ENCODE measurements at places on chromosomes 3 and 15.

DNA sequence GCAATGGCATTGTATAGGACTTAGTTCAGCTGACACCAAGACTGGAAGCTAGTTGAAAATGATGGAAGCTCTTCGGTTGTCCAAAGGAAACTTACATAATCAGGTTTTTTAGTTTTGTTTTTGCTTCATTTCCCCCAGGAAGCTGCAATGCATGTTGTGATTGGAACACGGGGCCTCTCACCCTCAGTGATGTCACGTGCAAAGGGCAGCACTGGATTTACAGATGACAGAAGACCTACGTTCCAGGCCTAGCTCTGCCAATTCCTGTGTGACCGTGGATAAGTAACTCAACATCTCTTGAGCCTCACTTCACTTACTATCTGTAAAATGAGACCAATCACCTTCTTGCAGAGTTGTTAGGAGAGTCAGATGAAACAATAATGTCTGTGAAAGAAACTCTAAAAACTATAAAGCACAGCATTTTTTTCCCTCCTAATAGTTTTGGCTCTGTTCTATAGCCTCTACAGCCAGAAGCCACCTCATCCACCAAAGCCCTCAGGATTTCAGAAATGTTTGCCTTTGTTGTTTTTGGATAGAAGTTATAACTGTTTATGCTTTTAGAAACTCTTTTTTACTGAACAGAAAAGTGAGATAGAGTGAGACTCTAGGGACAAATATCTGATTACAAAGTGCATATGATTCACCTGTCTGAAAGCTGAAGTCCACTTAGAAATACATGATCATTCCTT lies 4.6 kb downstream of the RBSN start:
- DNase-seq, result no peak

GRCh38 chr15:48425051-48425450 lies 93.8 kb downstream of the DUT start:
- DNase-seq, result no peak

- DNase-seq, result no peak
Observed at GRCh38 chr3:72185549-72186399, 400.8 kb upstream of the PROK2 start.

GRCh38 chr3:149909923-149910322 lies 60.8 kb downstream of the PFN2 start:
- DNase-seq, result no peak

- DNase-seq, result no peak
Observed at GRCh38 chr15:64247535-64247905, 84.7 kb upstream of the PPIB start.

DNA sequence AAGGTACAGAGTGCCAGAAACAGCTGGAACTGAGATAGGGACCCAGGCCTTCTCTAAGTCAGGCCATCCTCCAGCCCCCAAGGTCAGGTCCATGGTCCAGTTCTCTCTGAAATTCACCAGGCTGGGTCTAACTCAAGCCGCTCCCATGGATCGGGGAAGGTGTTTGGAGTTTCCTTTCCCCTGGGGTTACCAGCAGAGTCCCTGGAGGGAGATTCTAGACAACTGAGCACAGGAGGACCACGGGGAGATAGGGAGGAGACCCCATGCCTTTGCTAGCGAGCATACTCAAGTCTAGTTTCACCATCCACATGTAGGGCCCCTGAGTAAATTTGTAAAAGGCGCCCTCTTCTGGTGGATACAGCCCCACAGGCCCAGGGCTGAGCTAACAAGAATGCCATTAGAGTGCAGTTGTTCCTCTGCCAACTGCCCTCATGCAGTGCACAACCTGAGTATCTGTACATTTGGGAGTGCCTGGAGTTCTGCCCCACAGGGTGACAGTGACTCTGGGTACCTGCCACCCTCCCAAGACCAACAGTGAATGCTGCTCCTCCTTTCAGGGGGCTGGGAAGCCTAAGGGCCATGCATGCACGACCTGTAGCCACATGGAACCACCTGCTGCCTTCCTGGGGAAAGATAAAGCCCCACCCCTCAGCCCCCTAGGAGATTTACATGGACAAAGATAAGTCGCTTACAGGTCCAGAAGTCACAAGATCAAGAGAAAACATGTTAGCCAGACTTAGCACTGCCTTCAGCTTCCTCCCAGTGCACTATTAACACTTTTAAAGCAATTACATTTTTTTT lies 89.0 kb downstream of the IQSEC1 start:
- peak; percentile 78 for DNase-seq

DNA sequence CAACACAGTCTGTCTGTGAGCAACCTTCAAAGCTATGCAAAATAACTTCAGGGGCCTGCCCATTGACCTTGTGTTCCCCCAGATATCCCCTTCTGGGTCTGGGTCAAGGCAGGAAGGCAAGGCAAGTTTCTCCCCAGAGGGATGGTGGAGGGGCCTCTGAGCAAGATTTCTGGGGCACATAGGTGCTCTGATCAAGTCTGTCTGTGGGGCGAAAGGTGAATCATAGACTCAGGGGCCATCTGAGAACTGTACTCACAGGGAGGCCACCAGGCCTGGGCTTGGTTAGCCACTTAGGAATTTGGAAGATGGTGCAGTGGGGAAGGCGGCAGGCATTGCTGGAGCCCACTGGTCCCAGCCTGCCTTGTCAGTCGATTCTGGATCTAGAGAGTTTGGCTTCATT lies 92.4 kb downstream of the MINAR1 start:
- no peak for DNase-seq

GRCh38 chr3:18679238-18679637 lies 254.1 kb upstream of the SATB1 start:
- DNase-seq, result no peak

GRCh38 chr15:64635499-64636495 lies 139.6 kb downstream of the RBPMS2 start:
- DNase-seq, result peak; percentile 43

DNA sequence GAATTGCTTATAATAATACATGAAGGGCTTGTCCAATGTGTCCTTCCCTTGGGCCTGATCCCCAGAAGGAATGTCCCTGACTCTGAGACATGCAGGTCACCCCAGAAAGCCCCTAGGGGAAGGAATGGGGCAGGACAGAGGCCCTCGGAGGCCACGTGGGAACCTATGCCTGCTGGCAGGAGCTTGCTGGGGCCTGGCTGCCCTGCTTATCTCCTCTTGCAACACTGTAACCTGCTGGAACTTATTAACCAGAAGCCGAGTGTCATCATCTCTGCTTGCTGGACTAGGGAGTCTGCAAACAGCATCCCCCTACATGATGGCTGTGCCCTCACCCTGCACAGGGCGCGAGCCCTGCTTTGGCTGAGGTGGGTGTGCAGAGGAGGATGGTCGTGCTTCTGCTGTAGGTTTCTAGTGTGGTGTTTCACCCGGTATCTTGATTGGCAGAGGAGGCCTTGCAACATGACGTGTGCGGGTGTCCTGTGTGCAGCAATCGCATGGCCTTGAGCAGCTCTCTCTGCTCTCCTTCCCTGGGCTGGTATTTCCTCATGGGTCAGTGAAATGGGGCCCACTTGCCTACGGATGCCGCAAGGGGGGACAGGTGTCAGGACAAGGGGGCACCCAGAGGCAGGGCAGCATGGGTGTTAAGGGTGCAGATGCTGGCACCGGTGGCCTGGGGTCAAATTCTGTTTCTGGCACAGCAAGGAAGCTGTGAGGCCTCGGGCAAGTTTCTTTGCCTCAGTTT lies 5.0 kb downstream of the CHST13 start:
- DNase-seq, result peak; percentile 42

- no peak for DNase-seq
Observed at GRCh38 chr3:122188737-122189136, 5.3 kb downstream of the CASR start.

- no peak for DNase-seq
Observed at GRCh38 chr3:55078876-55079275, 151.0 kb upstream of the LRTM1 start.

DNA sequence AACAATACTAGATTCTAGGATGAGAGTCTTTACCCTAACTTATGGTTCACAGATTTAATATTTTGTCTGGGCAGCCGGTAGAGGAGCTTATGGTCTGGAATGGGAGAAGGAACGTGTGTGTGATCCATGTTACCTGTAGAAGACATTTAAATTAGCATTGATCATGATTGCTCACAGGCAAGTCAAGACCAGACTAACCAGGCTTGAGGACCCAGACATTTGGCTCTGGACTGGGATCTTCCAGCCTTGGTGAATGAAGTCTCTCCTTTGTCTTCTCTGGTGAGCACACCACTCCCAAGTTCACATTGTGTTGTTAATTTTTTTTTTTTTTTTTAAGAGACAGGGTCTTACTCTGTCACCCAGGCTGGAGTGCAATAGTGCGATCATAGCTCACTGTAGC lies 11.7 kb downstream of the ABHD2 start:
- no peak for DNase-seq

GRCh38 chr3:11641683-11642430 lies 1.9 kb downstream of the VGLL4 start:
- DNase-seq, result peak; percentile 39

DNA sequence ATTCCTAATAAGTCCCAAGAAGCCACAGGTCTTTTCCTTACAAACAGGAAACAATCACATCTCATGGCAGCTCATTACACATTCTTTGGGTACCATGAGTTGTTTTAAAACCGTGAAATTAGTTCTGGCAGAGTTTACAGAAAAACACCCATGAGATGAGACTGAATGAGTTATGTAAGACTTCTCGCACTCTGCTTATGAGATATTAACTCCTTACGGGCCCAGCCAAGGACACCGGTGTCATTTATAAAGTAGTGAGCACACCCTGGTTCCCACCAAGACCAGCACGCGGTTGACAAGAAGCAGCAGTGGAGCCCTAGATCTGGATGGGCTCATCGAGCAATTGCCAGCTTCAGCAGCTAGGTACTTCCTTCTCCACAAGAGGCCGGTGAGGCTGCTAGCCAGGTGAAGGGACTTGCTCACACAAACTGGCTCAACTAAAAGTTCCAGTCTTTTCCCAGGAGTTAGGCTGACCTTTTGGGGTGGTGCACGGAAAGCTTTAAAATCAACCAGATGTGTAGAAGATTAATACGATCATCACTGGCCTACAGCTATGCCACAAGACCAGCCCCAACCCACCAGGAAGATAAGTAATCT lies 318.6 kb upstream of the ICE2 start:
- no peak for DNase-seq

GRCh38 chr3:172228036-172228415 lies 188.6 kb downstream of the FNDC3B start:
- DNase-seq, result no peak

DNA sequence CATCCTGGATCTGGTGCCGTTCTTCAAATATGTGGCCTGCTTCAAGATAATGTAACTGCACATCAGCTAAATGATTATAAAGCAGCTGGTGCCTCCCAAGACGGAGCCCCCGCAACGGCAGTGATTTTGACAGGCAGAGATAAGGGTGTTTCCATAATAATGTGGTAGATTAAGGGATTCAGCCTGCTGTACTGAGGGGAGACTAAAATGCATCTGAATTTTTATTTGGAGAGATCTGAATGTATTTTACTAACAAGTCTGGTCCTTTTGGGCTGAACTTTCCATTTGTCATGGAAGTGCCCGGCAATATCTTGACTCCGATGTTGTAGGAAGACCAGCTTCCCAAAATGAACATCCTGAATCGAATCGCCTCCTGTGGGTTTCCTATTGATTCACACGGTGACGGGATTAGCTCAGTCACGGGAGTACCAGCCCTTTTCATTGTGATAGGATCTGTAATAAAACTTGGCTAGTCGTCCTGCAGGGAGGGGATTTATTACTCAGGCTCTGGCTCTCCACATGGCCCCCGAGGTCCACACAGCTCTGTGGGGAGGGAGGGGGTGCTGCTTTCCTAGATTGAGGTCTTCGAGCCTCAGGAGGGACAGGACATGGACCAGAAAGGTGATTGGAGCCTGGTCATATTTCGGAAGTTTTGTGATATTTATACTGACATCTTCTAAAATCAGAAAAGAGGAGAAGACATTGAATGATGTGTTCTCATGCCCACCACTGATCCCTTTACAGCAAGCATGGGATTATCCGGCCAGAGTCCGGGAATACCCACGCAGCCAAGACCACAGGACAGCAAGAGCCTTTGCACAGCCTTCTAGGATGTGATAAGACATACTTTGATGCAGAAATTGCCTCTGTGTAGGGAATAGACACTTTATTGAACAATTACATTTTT lies 2.5 kb upstream of the PCSK6 start:
- no peak for DNase-seq

DNA sequence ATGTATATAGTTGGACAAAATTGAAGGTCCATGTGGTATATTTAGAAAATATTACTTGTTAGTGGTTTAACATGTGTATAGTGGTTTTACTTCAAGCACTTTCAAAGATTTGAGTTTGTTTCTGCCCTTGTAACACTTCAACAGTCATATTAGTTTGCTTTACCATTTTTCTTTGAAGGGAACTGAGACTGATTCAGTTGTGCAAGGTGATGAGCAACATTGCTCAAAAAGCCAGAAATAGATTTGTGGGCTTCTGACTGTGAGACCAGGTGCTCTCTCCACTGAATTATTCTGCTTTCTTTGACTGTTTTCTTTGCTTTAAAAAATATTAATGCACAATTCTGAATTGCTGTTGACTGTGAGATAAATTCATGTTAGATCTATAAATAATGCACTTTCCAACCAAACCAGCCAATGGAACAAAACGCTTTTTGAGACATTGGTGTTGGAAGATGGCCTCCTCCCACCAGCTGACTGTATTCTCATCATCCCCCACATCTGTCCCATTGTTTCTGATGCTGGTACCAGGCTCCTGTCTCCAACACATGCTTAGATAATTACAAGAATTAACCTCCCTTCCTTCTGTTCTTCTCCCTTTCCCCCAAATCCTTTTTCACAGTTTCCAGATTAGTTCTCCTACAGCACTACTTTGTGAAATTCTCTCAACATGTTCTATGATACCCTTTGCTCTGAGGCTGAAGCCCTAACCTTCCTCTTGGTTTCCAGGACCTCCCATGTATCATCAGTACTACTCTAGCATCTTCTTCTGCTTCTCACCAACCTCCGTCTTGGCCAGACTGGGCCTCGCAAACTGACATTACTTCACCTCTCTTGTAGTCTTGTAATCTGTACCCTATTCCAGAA lies 27.9 kb downstream of the PLCL2 start:
- DNase-seq, result peak; percentile 31

GRCh38 chr3:123423806-123424205 lies 25.1 kb downstream of the ADCY5 start:
- DNase-seq, result no peak

Data from inflammatory macrophage treated with lipopolysaccharide for 1 hour (primary cell).